ENCODE measurements at places on chromosomes 2 and 18.

GRCh38 chr2:239420082-239420481 is 19.3 kb upstream of the HDAC4 start:
- DNase-seq, result no peak

DNA sequence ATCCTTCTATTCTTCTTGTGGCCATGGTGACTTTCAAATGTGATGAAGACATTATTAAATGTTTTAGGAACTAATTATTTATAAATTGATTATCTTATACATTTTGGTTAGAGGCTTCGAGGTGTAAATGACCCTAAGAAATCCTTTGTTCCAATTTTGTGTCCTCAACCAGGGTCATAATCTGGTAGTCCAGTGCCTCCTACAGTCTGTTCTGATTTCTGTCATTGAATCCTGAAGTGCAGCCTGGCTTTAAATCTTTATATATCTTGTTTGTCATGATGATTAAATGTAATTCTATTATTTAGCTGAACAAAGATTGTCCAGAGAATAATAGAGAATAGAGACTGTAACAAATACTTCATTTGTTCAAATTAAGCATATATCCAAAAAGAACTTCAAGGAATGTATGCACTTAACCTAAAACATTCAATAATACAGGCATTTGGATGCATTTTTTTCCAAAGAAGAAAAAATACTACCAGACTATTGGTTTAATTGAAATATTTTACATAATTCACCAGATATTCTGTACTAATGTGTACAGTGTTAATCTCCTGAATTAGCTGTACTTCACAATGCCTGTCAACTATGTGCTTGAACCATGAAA is 89.8 kb downstream of the PRPF40A start:
- DNase-seq, result peak; percentile 50

GRCh38 chr2:238761868-238762267 is 86.0 kb upstream of the TWIST2 start:
- DNase-seq, result peak; percentile 30

DNA sequence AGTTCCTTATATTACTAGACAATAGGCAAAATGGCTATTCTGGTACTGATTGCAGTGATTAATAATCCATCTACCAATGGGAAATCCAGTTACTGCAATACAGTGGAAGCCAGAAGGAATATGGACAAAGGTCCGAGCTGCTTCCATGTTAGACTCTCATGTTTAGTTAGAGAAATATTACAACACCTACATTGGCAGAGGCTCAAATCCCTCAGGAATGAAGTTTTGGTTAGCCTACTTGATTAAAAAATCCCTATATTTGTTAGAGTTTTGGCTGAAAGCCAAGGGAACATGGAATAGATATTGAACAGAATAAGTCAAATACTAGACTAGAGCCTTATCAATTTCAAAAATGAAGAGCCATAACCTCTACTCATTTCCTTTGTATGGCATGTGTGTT is 48.5 kb downstream of the ARL6IP6 start:
- no peak for DNase-seq

DNA sequence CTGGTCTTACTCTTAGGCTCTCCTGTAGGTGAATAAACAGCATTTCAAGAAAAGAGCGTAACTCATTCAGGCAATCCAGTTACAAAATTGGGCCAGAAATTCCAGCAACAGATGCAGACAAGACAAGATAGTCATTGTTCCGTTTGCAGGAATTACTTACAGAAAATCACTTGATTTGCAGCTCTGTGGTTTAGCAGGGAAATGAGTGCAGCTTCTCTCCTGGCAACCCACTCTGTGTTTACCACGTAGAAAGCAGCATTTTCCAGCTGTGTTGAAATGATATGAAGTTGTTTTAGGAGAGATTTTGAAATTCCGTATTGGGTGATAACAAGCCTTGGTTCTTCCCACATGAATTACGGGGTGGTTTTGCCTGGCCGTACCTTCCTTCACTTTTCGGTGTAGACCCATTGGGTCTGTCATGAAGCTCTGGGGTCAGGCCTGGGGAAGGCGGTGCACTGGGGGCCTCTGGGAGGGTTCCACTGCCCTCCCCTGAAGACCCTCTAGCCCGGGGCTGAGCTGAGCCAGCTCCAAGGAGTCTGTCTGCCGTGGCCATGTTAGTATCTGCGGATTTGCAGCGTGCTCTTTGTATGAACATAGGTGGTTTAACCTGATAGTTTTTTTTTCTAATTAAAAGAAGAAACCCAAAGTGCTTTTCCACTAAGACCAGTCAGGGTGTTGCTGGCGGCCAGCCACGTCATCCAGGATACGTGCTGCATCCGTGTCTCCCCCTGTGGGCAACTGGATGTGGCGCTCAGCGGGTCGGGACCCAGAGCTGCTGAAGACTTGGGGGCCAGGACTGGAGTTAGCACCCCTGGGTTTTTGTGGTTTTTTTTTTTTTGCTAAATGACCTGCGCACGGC is 58.9 kb upstream of the KCNG2 start:
- no peak for DNase-seq

DNA sequence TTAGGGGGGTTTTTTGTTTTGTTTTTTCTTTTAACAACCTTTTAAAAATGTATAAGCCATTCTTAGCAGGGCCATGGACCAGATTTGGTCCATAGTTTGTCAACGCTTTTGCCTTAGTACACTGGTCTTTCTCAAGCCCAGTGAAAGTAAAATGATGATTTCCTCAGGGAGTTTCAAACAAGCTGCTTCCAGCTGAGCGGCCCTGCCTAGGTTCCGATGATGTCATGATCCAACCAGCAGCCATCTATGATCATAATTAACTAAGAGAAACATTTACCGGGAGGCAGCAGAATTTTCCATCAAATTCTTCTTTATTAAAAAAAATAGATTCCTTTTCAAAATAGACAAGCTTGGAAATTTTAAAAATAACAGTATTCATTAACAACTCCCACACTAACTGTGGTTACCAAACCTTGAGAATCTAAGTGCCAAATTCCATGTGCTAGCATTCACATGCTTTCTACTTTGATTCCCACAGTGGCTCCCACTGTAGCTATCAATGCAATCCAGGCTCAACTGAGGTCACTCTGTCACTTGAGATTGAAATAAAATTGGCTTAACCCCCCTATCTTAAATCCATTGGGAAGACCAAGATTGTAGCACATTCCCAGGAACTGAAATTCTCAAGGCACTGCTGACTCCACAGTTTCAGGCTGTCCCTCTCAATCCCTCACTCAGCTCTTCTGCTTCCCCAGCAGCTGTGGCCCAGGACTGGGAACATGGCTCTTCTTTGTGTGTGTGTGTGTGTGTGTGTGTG is 148.9 kb downstream of the RNF152 start:
- DNase-seq, result no peak

- DNase-seq, result no peak
These were observed 12.4 kb downstream of the NMI start for GRCh38 chr2:151277067-151277466.

- DNase-seq, result no peak
These were observed 334.1 kb downstream of the GBX2 start for GRCh38 chr2:235833971-235834620.

GRCh38 chr18:46220116-46220515 is 115.9 kb downstream of the HAUS1 start:
- no peak for DNase-seq

GRCh38 chr2:118006861-118007260 is 7.0 kb downstream of the CCDC93 start:
- DNase-seq, result no peak

DNA sequence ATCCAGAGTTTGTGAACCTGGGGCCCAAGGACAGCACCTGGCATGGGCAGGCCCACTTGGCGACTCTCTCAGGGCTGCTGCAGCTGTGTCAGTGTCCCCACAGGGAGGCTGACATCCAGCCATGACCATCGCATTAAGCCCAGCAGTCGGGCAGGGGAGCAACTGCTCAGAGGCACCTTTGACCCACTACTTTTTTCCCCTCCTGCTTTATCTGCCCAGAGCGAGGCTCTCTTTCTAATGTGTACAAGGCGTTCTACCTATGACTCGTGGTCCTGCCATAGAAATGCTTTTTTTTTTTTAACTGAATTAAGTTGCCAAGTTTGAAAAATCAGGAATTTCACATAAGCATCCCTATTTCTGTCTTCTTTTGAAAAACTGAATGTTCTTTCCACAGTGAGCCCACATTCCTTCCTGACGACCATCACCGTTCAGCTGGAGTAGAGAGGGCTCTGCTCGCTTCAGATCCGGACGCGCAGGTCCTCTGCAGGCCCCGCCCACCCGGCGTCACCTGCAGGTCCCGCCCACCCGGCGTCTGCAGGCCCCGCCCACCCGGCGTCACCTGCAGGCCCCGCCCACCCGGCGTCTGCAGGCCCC is 403 bp upstream of the CLUL1 start:
- DNase-seq, result peak; percentile 60

DNA sequence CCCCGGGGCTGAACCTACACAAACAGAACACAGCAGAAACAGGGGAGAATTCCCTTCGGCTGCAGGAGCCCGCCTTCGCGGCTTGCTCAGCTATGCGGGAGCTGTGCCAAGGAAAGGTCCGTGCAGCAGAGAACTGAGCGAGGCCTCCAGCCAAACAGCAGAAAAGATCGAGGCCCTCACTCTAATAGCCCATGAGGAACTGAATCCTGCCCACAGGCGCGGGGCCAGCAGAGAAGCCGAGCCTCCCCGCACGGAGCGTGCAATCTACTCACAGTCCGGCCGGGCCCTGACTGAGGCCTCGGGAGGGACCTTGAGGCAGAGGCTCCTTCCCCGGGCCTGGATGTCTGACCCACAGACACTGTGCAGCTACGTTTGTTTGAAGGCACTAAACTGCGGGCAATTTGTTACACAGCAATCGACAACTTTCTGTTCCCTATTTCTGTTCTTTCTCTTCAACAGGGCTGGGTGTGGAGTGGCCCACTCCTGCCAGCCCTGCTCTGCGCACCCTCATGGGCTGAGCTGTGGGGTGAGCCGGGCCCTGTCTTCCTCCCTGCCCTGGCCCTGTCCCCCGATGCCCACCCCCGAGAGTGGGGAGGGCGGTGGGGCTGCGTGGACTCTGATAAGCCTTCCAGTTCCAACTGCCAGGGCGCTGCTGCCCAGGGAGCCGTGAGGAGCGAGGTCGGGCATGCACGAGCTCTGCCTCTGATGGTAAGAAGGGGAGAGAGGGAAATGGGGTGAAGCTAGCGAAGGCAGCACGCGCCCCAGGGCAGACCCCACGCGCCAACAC is 13.7 kb downstream of the HES6 start:
- no peak for DNase-seq

DNA sequence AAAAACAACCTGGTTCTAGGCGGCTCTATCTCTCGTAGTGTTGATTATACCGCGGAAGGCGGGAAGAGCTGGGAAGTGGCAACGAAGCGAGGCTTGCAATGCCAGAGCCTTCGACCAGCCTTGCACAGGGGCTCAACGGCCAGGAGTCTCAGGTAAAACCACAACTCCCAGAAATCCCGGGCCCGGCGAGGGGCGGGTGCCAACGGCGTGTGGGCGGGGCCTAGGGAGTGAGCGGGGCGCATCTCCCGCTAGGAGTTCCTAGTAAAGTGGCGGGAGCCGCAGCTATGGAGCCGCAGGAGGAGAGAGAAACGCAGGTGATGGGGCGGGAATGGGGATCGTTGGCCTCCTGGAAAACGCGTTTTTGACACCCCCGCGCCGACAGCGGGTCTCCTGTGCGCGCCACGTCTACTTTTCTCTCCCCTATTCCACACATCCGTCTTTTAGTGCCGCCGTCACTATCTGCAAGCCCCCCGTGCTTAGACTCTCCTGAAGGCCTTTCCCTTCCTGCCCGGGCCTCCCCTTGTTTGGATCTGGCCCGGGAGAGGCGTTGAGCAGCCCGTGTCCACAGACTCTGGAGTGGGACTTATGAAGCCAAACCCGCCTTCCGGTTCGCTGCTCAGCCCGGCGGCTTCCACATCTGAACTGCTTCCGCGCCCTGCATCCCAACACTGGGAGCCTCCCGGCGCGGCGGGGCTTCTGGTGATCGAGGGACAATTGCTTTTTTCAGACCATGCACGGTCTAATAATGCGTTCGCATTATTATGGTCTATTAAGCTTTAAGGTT is at the start of gene HAUS1:
Gene HAUS1 (plus strand): TSS at position 258 of the 784 bp plus-strand sequence. CDS start 27 bp downstream, at position 285.
- peak; percentile 78 for DNase-seq

DNA sequence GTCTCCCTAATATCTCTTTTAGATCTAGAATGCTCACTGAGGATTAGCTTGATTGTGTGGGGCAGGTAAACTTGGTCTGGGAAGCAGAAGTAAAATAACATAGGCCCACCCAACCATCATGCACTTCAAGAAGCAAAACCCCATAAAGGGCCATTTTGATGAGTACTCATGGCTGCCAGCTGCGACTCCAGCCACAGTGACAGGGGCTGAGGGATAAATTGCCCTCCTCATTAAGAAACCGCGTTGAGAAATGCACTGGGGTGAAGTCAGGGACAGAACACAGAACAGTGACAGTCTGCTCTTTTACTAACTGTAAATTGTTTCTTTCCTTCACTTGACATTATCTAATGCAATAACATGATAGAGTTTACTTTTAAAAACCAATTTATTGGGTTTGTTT is 60.2 kb downstream of the RND3 start:
- no peak for DNase-seq

- DNase-seq, result no peak
These were observed 143.7 kb downstream of the ARHGAP28 start for GRCh38 chr18:6873040-6873751.

GRCh38 chr2:113240150-113240914 is 38.4 kb downstream of the PAX8 start:
- DNase-seq, result no peak
